HTR-8/SVneo (cell line): ENCODE measurements at places on chromosomes 3 and 15.
A peak's percentile ranks its signal among the peaks of the same experiment; 100 is the strongest.

GRCh38 chr3:129399895-129400357 lies 28.5 kb downstream of the EFCAB12 start:
- DNase-seq, result no peak

- peak; percentile 59 for DNase-seq
Observed at GRCh38 chr3:155382396-155383042, 89.0 kb upstream of the STRIT1 start.

DNA sequence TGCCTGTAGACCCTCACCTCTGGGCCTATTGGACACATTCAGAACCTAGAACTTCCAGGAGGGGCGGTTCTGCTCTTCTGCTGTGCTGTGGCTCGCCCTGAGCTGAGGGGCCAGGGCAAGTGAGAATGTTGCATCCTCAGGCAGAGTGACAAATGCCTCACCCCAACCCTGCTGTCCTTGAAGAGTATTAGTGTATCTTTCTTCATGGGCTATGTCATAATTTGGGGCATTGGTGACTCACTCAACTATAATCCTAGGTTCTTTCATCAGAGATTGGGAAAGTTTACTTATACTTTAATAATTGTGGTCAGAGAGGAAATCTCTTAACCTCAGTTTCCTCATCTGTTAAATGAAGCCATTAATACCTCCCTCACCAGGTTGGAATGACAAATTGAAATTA lies 143.8 kb downstream of the SV2B start:
- DNase-seq, result no peak

DNA sequence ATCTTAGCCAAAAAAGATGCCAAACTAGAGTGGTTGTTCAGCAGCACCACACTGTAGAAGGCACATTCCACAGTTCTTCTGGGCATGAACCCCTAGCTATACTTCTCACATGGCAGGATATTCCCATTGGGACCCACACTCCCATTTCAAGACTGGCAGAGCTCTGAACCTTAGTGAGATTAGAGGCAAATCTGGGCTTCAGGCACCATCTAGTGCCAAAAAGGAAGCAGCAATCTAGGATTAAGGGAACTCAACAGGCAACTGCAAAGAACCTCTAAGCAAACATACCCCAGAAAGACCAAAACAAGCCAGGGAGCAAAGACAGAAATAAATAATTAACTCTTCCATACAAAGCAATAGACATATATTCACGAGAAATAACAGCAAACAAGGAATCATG lies 66.2 kb downstream of the TAFA4 start:
- DNase-seq, result no peak

DNA sequence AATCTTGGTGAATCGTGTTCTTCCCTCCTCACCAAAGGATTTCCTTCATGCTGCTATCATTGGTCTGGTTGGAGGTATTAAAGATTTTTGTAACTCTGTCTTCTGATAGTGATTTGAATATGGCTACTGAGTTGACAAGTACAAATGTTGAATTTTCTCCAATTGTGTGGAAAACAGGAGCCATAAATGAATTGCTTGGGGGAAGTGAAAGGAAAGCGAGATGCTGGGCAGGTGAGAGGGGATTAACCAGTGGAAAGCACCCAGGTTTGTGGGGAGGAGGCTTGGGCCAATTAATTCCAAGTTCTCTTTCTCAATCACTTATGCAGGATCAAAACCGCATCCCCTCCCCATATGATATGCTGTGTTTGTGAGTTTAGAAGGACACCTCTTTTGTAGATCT lies 372.5 kb downstream of the IL20RB start:
- DNase-seq, result no peak

DNA sequence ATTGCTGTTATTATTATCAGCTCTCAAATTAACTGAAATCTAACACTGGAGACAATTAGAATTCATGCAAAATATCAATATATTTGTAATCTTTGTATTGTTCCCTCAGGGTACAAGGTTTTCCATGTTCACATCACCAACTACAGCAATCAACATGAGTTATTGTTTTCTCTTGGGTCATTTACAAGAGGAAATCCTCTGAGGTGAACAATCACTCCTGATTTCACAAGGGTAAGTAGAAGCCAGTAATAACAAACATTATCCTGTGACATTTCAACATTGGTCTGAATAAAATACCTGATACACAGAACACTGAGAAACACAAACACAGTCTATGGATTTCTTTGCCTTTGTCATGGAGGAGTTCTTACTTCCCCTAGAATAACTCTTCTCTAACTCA lies 174.0 kb downstream of the SUCNR1 start:
- no peak for DNase-seq
